ENCODE measurements at places on chromosomes 7 and 10.

DNA sequence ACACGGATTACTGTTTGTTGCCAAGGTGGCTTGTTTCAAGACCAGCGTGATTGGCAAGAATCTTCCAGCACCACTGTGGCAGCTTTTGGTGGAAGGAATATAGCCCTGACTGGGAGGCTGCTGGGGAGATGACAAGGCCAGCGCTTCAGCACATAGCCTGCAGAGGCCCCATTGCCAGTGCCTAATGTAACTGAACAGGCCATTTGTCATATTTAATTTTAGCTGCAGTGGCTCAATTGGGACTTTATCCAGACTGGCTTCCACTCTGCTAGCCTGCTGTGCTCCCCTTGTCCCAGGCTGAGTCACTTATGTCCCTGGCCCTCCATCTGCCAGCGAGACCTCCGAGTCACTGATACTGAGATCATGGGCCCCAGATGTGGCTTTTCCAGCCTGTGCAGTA is 483.1 kb downstream of the GALNT17 start:
- no peak for DNase-seq

DNA sequence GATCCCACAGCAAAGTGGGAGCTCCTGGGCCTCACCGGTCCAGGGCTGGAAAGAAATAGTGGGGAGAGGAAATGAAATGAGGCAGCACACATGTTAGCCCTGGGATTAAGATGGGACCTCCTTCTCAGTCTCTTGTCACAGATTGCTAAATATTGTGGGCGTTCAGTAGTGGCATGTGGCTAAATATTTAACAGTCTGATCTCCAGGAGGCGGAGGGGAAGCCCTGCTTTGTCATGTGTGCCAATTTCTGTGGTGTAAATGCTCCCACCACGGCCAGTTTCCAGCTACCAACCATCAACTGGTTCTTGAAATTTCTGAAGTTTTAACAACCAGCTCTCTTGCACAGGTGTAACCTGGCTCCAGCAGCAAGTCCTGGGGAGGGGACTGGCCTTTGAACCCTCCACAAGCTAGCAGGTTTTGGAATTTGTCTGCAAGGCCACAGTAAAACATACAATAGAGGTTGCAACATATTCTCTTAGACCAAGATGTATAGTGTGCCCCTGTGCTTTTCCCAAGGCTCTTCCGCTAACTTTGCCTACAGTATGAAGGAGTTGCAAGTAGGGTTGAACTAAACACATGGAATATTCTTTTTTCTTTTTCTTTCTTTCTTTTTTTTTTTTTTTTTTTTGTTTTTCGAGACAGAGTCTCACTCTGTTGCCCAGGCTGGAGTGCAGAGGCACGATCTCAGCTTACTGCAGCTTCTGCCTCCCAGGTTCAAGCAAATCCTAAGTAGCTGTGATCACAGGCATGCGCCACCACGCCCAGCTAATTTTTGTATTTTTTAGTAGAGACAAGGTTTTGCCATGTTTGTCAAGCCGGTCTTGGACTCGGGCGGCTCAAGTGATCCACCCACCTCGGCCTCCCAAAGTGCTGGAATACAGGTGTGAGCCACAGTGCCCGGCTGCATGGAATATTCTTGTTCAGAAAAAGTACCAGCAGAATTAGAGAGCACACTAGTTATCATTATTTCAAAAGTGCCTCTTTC is 103.1 kb upstream of the PCBD1 start:
- DNase-seq, result no peak

GRCh38 chr10:4669585-4669984 is 156.4 kb upstream of the AKR1E2 start:
- DNase-seq, result no peak

DNA sequence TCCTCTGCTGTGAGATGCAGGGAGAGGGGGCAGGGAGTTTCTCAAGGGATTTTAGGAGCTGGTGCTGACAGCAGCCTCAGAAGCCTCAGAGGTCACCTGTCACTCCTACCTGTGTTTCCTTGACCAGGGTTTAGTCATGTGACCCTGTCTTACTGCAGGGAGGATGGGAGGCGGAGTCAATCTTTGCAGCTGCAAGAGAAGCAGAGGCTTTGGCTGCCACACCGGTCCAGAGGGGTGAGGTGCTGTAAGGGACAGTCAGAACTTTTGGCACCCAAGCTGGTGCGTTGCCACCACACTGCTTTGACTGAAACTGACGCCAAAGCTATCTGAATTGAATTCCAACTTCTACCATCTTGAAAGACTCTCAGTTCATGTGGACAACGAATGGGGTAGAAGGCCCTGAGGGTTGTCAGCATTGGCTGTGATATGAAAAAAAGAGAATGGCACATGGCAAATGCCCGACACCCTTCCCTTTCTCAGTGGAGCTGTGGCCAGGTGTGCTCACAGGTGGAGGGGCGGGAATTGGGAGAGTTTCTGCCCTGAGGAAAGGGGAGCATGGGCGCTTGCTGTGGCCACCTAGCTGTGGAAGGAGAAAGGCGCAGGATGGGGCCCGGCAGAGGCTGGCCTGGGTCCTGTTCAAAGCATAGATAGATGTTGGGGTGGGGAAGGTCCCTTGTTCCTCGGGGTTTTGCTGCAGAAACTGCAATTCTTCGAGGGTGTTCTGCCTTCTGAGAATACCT is 69.3 kb downstream of the ARHGAP22 start:
- no peak for DNase-seq

DNA sequence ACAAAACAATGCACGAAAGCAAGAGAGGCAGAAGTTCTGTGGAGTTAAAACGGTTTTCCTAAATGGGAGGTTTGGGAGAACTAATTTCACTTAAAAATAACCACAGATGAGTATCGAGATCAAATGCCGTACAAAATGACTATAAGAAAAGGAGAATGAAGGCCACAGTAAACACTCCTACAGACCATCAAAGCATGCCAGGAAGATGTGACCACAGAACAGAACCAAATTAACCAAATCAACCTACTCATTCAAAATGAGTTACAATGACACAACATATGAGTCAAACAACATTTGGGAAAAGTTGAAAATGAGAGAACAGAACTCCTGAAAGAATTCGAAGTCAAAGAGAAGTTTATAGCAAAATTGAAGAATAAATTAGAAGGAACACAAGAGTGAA is 24.3 kb upstream of the DOCK1 start:
- no peak for DNase-seq

- DNase-seq, result no peak
These were observed 482.1 kb downstream of the DNAJB6 start for GRCh38 chr7:157818701-157819454.

GRCh38 chr7:81779706-81780105 is 9.9 kb upstream of the HGF start:
- DNase-seq, result no peak

GRCh38 chr10:124032971-124033886 is 60.2 kb downstream of the CHST15 start:
- DNase-seq, result peak; percentile 22

DNA sequence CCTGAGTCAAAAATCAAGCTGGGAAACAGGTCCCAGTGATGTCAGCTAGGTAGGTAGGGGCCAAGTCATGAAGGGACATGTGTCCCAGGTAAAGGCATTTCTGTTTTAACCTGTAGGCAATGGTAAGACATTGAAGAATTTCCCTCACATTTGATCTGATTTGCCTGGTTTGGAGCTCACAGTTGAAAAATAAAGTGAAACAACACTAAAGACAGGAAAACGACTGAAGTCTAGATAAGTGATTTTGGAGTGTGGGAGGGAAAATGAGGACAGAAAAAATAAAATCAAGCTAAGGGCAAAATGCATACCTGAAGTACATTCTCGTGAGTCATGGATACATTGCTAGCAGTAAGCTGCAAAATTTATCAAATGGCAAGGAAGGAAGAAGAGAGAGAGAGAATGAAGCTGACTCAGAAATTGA is 169.9 kb downstream of the SKIDA1 start:
- DNase-seq, result no peak

DNA sequence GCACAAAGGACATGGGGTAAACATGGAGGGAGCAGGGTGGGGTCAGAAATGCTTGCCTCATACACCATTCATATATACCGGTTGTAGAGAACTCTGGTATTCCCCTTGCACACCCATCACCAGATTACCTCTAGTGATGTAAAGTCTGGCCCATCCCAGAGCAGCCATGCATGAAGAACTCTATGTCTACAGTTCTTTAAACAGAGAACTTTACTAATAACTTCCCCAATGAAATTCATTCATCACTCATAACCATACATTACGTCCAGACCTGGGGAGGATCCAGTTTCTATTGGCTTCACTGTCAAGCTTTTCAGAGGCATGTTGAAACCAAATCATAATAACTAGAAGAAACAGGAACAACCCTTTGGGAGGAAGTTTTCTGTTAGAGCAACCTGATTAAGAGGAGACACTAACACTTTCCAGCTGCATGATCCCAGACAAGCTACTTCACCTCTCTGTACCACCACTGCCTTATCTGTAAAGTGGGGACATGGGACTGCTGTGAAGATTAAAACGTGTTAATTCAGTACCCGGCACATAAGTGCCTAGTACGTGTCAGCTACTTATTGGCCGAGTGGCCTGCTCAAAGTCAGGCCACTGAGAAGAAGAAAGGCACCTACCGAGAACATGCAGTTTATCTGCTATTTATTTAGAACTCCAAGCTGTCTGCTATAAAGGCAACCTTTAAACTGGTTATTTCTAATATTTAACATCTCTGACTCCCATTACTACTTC is 59.7 kb downstream of the IGF2BP3 start:
- no peak for DNase-seq

- no peak for DNase-seq
These were observed 104.5 kb downstream of the EBF3 start for GRCh38 chr10:129859536-129859935.

GRCh38 chr7:158649279-158649678 is 55.3 kb downstream of the NCAPG2 start:
- no peak for DNase-seq

GRCh38 chr10:47253651-47254375 is 46.2 kb upstream of the GDF10 start:
- DNase-seq, result no peak

- no peak for DNase-seq
These were observed 252.6 kb downstream of the DOCK4 start for GRCh38 chr7:111953611-111954010.

GRCh38 chr7:19442016-19442785 is 266.6 kb downstream of the POLR1F start:
- DNase-seq, result no peak

DNA sequence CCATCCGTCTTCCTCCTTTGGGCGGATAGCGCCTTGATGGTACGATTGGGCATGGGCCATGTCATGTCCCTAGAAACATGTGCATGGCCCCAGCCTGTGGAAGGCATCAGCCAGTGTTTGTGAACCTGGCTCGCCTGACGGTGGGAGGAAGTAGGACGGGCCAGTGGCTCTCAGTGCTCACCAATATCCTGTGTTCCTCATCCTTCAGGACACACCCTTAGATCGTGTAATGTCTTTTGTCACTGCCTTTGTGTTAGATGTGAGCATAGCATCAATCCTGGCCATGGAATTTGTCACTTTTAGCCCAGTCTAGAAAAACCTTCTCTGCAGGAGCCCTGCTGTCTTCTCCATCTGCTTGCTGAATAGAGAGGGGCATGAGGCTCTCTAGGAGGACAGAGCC is 77.6 kb downstream of the PFKFB3 start:
- DNase-seq, result no peak

DNA sequence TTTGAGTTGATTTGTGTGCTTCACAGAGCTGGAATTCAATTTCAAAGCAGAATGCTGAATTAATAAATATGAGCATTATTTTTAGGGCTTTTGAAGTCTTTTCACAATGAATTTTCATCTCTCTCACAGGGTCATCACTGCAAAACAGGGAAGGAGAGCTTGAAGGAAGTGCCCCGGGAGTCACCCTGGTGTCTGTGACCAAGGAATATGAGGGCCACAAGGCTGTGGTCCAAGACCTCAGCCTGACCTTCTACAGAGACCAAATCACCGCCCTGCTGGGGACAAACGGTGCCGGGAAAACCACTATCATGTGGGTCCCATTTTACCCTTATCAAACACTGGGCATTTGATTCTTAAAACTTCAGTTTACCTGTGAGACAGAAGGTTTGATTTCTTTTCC is 217.7 kb downstream of the ABCA13 start:
- no peak for DNase-seq
